ENCODE measurements at places on chromosomes 11 and 22.

DNA sequence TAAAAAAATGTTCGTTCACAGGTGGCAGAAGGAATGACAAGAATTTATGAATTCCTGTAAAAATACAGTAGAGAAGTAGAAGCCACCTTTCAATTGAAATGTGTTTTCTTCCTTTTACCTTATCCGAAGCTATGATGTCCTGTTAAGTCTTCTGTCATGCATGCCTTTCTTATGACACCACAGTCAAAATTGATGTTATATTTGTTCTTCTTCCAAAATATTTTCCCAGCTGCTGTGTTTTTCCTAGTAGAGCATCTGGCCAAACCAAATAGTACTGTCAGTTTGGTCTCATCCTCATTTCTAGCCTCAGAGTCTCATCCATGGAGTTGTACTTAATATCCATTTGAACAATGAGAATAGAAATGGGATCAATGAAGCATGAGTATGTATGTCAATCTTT lies 206.1 kb downstream of the PGR start:
- DNase-seq, result no peak

DNA sequence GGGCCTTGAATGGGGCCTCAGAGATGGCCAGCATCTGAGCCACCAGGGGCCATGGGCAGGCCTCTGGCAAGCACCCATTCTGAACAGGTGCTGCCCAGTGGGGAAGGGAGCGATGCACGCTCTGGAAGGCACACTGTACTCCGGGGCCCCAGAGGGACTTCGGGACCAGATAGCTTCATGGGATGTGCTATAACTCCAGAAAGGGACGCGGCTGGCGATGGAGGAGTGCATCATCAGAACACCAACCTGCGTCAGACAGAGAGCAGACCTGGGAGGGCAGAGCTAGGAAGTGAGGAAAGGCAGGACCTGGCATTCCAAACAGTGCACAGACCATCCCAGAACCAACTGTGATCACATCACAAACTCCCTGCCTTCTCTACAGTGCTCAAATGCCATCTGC lies 16.8 kb downstream of the DGCR2 start:
- no peak for DNase-seq

DNA sequence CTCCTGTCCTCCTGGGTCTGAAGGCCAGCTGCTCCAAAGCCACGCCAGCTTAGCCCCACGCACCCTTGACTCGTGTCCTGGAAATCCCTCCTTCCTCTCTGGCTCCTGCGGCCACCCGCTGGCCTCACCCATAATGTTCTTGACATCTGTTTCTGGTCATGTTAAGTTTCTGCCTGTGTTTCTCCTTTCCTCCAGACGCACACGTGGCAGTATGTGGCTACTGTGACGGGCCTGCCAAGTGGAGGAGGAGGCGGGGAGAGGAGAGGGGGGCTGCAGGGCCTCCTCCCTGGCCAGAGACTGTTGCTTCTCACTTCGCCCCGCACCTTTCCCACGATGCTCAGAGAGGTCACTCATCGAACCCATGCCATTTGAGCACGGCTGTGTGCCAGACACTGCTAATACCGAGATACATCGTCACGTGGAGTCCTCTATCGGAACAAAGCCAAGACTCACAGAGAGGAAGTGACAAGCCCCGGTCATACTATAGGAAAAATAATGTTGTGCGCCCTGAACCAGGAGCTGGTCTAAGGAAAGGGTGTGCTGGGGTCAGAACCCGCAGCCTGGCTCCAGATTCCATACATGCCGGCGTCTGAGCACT lies 11.5 kb downstream of the C1QTNF6 start:
- DNase-seq, result no peak

- no peak for DNase-seq
Observed at GRCh38 chr22:33578752-33579151, 341.5 kb downstream of the LARGE1 start.

DNA sequence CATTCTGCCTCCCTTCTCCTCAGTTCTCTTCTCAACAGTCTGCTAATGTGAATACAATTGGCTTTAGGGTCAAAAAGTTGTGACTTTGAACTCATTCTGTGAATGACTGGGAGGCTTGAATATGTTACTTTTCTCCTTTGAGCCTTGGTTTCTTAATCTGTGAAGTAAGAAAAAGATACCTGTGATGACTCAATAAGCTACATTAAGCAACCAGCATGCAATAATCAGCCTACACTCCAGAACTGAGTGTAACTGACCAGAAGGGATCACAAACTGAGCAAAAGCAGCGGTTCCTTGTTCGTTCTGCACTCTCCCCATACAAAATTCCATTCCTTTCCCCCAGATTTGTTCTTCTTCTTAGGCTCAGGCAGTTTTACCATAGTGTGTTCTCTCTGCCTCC lies 23.4 kb downstream of the ZNF202 start:
- no peak for DNase-seq

DNA sequence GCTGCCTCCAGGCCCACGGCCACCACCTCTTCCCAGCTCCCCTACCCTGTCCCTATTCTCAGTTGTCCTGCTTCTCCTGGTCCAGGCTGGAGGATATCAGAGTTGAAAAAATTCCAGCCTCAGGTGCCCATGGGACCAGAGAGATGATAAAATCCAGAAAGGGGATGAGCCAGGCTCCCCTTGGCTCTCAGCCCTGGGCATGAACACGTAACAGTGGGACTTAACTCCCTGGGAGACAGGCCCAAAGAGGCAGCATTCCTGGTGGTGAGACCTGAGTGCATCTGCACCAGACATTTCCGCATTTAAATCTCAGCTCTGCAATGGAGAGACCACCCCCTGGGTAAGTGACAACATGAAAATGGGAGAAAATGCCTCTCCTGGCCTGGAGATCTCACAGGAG lies 10.4 kb upstream of the SLC39A13 start:
- DNase-seq, result no peak

DNA sequence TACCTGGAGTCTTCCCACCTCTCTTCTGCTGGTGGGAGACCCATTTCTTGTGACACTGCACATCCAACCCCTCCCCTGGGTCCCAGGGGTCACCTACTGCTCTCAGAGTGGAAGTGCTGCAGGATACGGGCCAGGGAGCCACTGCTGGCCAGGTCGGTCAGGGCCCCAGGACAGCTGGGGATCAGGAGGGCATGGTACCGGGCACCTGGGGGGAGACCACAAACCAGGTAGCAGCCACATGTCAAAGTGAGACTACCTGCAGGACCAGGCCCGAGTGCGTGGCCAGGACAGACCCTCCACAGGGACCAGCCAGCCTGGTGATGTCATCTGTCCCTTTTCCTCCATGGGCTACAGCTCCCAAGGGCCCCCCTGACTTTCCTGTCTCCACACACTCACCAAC lies 3.9 kb downstream of the GATD1 start:
- no peak for DNase-seq

- no peak for DNase-seq
Observed at GRCh38 chr11:98955551-98955950, 65.2 kb upstream of the CNTN5 start.

GRCh38 chr11:75245356-75246005 lies 4.9 kb downstream of the TPBGL start:
- DNase-seq, result no peak

- no peak for DNase-seq
Observed at GRCh38 chr22:50531962-50532674, 2.3 kb upstream of the TYMP start.

DNA sequence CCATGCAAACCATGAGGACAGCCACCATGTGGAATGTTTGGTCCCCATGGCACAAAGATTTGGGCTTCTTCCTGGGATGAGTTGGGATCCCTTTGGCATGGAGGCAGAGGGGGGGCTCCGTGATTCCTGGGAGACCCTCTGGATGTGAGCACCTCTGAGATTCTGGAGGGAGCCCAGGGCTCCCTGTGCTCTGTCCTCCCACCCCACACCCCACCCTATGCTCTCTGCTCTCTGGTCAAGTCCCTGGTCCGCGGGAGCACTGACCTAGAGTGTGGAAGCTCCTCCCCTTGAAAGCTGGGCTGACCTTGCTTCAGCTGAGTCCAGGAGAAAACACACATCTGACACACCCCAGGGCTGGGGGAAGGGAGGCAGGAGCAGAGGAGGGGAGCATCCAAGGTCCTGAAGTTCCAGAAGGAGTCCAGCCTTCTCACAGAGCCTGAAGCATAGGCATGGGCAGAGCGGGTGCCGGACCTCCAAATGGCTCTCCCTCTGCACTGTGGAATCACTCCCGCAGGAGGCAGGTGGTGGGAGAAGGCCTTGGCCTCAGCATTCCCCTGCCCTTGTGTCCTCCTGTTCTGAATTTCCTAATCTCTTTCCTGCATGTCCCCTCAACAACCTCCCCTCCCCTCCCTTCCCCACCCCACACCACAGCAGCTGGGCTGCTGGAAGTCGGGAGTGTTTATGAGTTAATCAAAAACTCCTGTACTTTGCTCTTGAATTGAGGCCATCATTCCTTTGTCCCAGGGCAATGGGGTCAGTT lies 25.7 kb upstream of the OAF start:
- no peak for DNase-seq

GRCh38 chr22:45529971-45530575 lies 27.4 kb downstream of the FBLN1 start:
- DNase-seq, result no peak

- DNase-seq, result no peak
Observed at GRCh38 chr22:46974077-46974476, 211.6 kb downstream of the TBC1D22A start.

- no peak for DNase-seq
Observed at GRCh38 chr11:122692444-122692843, 36.9 kb downstream of the UBASH3B start.

- no peak for DNase-seq
Observed at GRCh38 chr22:49853981-49854831, 562 bp downstream of the ZBED4 start.

- no peak for DNase-seq
Observed at GRCh38 chr11:47509077-47509536, 43.8 kb downstream of the CELF1 start.

GRCh38 chr22:35761037-35761436 lies 43.4 kb downstream of the APOL5 start:
- DNase-seq, result no peak

DNA sequence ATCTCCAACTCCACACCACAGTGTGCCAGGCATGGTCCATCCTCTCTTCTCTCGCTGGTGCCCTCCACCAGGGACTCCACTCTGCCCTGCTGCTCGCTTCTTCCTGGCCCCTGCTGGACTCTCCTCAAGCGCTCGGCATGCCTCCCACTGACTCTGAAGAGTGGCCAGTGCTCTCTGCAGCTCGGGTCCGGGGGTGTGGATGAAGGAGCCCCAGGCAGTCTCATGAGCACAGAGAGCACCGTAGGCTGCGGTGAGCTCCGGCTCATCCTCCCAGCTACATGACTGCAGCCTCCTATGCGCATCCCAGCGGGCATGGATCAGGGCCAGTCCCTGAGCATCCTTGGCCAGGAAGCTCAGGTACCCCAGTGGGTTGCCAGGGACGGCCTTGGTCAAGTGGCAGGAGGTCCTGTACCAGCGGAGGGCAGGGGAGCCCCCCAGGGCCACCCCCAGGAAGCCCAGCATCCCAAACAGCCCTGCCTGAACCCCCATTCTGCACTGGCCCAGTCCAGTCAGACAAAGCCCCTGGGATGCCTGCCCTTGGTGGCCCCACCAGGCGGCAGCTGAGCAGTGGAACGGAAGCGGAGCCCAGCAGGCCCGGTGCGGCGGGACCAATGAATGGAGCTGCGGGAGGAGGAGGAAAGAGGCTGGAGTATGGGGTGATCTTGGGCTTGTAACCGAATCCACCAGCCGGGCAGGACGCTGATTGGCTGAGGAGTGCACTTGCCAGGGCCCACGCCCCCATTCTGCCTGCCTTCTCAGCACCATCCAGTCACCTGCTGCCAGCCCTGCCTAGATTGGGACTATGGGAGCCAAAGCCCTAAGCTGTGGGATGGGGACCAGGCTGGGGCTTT lies at the start of gene PLA2G3:
Gene PLA2G3, minus strand, starts transcription at position 643 of the 851 bp plus-strand sequence. Its CDS starts 154 bp downstream, at position 489.
- peak; percentile 13 for DNase-seq

DNA sequence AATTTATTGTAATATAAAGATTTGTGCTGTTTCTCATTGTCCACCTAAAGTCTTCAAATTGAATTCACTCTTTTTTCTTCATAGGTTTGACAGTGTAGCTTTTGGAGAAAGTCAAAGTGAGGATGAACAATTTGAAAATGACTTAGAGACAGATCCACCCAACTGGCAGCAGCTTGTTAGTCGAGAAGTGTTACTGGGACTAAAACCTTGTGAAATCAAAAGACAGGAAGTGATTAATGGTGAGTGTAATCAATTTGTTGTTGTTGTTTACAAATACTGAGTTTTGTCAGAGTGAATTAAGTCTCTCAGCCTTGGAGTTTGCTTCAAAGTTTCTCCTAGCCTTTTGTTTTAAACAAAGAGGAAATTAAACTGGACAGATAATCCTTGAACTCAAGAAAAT lies 53.6 kb upstream of the GRIK4 start:
- DNase-seq, result no peak

DNA sequence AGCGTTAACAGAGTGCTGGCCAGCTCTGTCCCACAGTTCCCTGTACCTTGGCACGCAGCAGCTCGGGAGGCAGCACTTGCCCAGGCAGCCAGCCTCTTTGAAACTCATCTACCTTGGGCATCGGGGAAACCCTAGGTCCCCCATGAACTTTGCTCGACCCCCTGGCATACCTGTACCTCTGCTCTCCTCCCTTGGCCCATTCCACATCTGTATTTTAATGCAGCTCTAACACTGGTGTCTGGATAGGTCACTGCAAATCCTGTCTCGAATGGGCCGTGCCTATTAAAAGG lies 304.1 kb downstream of the TBC1D22A start:
- no peak for DNase-seq

DNA sequence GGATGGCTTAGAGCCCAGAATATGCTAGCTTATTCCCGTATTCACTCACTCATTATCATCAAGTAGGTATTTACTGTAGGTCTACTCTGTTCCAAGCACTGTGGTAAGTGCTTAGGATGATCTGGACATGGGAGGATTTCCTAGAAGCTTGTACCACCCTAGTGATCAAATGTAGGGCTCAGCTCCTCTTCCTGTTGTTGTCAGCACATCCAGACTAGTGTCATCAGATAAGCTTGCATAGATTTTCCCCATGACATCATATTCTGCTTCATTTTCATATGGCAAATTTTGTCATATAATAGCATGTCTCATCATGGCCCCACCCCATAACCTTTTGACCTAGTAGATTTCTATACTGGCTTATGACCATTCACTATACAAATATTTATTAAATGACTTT lies 19.3 kb upstream of the NUCB2 start:
- DNase-seq, result no peak

DNA sequence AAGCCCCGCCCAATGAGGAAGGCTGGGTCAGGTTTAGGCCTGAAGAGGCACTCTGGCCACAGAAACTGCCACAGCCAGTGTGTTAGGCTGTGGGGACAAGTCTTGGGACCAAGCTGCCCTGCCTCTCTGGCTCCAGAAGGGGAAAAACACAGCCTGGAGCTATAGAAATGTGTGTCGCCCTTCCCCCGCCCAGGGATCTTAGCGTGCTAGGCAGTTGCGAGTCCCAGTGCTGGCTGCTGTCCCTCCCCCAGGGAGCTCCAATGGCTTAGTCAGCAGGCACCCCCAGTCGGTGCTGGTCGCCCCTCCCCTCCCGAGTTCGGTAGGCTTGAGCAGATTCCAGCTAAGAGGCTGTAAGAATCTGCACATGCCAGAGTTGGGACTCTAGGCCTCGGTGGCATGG lies 99.5 kb upstream of the API5 start:
- no peak for DNase-seq

- no peak for DNase-seq
Observed at GRCh38 chr11:67030976-67031375, 8.0 kb downstream of the SYT12 start.
